ENCODE measurements at places on chromosomes 16 and 17.

GRCh38 chr17:15928286-15928785 lies 16.6 kb upstream of the ADORA2B start:
- DNase-seq, result no peak

GRCh38 chr16:68393333-68393732 lies 55.0 kb downstream of the SMPD3 start:
- no peak for DNase-seq

- no peak for DNase-seq
These were observed 16.6 kb upstream of the VWA3A start for GRCh38 chr16:22075776-22076175.

- DNase-seq, result no peak
These were observed 945 bp downstream of the PRM3 start for GRCh38 chr16:11272484-11272883.

DNA sequence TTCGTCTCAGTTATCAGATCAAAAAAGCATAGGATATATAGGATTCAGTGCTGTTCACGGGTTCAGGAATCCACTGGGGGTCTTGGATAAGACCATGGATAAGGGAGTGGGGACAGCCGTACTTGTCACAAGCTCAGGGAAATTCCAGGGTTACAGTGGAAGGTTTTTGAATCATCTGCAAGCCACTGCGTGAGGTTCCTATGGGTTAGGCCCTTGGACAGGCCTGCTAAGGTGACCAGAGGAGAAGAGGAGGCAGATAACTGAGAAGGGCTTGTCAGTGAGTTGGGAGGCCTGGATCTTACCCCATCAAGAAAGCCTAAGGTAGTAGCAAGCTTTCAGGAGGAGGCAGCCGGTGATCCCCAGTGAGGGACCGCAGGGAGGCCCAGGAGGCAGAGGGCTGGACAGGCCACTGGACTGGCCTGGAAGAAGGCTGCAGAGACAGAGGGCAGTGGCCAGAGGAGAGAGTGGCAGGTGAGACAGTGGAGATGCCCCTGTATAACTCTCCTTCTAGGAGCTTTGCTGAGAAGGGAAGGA lies 27.3 kb downstream of the NGFR start:
- no peak for DNase-seq

- DNase-seq, result no peak
These were observed 12.3 kb downstream of the TMEM100 start for GRCh38 chr17:55710410-55710809.

DNA sequence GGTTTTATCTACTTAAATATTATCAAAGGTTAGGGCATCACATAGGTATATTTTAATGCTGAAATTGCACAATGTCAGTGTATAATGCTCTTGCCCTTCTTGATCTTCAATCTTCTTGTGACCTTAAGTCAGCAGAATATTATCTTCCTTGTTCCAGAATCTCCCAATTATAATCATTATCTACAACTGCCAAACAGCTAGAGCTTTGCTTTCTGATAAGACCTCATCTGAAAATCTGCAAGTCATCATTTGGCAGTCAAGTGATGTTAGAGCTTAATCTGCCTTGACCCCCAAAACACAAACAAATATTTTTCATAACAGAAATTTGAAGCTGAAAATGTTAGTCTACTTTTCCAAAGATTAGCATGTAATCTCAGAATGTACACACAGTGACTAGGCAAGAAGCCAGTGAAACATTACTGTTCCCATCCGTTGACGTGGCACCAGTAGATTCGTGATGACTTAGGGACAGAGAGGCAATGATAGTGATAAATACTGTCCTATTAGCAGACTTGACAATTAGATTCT lies 19.8 kb downstream of the REXO5 start:
- DNase-seq, result no peak

DNA sequence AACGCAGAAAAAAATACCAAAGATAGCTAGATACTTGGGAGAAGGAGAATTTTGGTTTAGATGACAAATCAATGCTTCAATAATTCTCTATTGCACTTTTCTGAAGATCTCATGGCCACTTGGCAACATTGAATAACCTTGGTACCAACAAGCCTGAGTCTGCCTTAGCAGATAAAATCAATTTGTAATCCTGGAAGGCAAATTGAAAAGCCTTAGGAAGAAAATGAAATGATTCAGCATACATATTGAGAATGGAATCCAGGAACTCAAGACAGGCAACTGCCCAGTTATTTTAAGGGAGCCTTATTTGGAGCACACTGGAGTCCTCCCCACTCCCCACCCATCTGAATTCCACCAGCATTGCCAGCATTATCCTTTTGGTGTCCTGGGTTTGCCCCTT lies 109.3 kb upstream of the SOX9 start:
- DNase-seq, result no peak

DNA sequence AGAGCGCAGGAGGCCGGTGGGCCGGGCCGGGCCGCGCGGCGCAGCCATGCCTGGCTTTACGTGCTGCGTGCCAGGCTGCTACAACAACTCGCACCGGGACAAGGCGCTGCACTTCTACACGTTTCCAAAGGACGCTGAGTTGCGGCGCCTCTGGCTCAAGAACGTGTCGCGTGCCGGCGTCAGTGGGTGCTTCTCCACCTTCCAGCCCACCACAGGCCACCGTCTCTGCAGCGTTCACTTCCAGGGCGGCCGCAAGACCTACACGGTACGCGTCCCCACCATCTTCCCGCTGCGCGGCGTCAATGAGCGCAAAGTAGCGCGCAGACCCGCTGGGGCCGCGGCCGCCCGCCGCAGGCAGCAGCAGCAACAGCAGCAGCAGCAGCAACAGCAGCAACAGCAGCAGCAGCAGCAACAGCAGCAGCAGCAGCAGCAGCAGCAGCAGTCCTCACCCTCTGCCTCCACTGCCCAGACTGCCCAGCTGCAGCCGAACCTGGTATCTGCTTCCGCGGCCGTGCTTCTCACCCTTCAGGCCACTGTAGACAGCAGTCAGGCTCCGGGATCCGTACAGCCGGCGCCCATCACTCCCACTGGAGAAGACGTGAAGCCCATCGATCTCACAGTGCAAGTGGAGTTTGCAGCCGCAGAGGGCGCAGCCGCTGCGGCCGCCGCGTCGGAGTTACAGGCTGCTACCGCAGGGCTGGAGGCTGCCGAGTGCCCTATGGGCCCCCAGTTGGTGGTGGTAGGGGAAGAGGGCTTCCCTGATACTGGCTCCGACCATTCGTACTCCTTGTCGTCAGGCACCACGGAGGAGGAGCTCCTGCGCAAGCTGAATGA lies 606 bp downstream of the THAP11 start:
- DNase-seq, result peak; percentile 77

- DNase-seq, result no peak
These were observed 725 bp downstream of the ABCA3 start for GRCh38 chr16:2339521-2340484.

GRCh38 chr16:79163691-79164387 lies 436.7 kb downstream of the MAF start:
- DNase-seq, result no peak

GRCh38 chr17:82118815-82119380 lies 20.9 kb upstream of the FASN start:
- DNase-seq, result no peak

DNA sequence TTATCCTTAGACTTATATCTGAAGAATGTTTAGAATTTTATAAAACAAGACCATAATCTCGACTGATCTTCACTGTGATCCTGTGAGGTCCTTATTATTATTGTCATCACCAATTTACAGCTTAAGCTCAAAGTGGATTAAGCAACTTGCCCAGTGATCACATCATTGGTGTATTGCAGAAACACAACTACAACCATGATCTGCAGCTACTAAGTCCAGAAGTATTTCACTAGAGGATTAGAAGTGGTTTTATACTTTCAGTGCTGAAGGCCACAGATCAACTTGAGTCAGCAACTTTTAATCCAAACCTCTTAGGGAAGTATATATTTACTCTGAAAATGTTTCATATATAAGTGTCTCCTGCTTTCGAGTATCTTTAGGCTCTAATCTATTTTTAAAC lies 624.3 kb upstream of the SOX9 start:
- no peak for DNase-seq

DNA sequence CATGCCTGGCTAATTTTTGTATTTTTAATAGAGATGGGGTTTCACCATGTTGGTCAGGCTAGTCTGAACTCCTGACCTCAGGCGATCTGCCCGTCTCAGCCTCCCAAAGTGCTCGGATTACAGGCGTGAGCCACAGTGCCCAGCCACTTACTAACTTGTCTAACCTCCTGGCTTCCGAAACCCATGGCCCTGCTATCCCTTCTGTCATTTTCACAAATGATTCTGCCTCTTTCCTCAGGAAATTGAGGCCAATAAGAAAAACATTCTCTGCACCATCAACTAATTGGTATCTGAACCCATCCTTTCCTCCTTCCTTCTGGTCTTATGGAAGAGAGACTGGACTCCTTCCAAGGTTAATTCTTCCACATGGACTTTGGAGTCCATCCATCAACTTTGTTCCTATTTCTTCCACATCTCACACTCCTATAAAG lies 27.9 kb upstream of the TNRC6A start:
- no peak for DNase-seq

GRCh38 chr17:9928601-9929333 lies 23.7 kb upstream of the RCVRN start:
- DNase-seq, result no peak
